ENCODE measurements at places on chromosomes 13 and 19.

GRCh38 chr13:40429706-40430545 is 236.5 kb downstream of the FOXO1 start:
- H3K4me3 ChIP-seq: no peak overlapping the region
- peaks cover 2% of the 10 kb centered on the region for H3K36me3 ChIP-seq
- no peak for DNase-seq
- H3K27me3 ChIP-seq: no peaks in the 10 kb centered on the region

GRCh38 chr13:49791315-49791710 is 1.2 kb downstream of the KPNA3 start:
- peak overlapping the region; percentile 90 for H3K4me3 ChIP-seq
- H3K4me1 ChIP-seq: peaks cover 39% of the 10 kb centered on the region
- peak overlapping the region; percentile 94 for H3K27ac ChIP-seq
- peaks cover 19% of the 10 kb centered on the region for H3K36me3 ChIP-seq
- peaks cover 6% of the 10 kb centered on the region for H3K27me3 ChIP-seq

- H3K27ac ChIP-seq: no peak overlapping the region
- H3K4me1 ChIP-seq: no peaks in the 10 kb centered on the region
- no peak for DNase-seq
- no peak overlapping the region for H3K4me3 ChIP-seq
- H3K36me3 ChIP-seq: no peaks in the 10 kb centered on the region
- no peaks in the 10 kb centered on the region for H3K27me3 ChIP-seq
Observed at GRCh38 chr13:47017476-47017875, 120.6 kb upstream of the HTR2A start.

- no peak for DNase-seq
- no peak overlapping the region for H3K4me3 ChIP-seq
- no peaks in the 10 kb centered on the region for H3K27me3 ChIP-seq
- H3K36me3 ChIP-seq: peaks cover 15% of the 10 kb centered on the region
Observed at GRCh38 chr19:7982651-7983099, 22.8 kb downstream of the ELAVL1 start.

GRCh38 chr13:111156421-111156820 is 41.3 kb downstream of the ARHGEF7 start:
- H3K27ac ChIP-seq: no peak overlapping the region
- H3K36me3 ChIP-seq: peaks cover 46% of the 10 kb centered on the region
- peaks cover 42% of the 10 kb centered on the region for H3K4me1 ChIP-seq

GRCh38 chr13:87080100-87080779 is 590.9 kb upstream of the SLITRK5 start:
- H3K4me1 ChIP-seq: no peaks in the 10 kb centered on the region
- H3K27me3 ChIP-seq: no peaks in the 10 kb centered on the region
- H3K36me3 ChIP-seq: no peaks in the 10 kb centered on the region
- DNase-seq: no peak
- no peak overlapping the region for H3K27ac ChIP-seq

- H3K27me3 ChIP-seq: peaks cover 100% of the 10 kb centered on the region
- DNase-seq: peak; percentile 73
- peaks cover 5% of the 10 kb centered on the region for H3K36me3 ChIP-seq
- peak overlapping the region; percentile 73 for H3K4me3 ChIP-seq
Observed at GRCh38 chr19:49150106-49150943, 4.9 kb downstream of the HRC start.

- no peaks in the 10 kb centered on the region for H3K36me3 ChIP-seq
- H3K4me3 ChIP-seq: no peak overlapping the region
- no peaks in the 10 kb centered on the region for H3K4me1 ChIP-seq
- H3K27ac ChIP-seq: no peak overlapping the region
- DNase-seq: no peak
Observed at GRCh38 chr19:29404015-29404414, 121.8 kb upstream of the VSTM2B start.

DNA sequence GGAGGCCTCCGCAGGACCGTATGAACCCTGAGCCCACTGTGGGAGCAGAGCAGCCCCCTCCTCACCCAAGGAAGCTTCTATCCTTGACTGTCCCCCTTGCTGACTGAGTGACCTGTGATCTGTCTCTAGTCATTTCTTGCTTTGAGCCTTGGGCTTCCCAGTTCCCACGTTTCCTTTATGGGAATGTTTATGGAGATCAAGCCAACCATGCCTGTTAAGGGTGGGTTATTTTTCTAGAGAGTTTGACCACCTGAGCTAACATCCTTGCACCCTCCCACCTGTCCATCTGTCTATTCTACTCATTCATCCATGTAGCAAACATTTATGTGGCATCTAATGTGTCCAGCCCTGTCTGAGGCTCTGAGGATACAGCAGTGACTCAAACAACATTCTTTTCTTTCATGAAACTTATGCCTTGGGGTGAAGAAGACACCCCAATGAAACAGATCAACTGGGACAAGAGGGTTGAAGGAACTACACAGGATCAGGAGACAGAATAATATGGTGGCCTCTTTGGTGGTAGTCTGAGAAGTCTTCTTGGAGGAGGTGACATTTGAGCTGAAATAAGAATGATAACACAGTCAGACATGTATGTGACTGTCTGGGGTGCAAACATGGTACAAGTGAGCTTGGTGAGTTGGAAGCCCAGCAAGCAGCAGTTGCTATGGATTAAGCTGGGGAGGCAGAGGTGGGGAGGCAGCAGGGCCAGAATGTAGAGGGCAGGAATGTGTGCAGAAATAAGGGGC is 30.5 kb downstream of the CERS4 start:
- H3K36me3 ChIP-seq: peaks cover 34% of the 10 kb centered on the region
- H3K4me1 ChIP-seq: peaks cover 15% of the 10 kb centered on the region
- no peak overlapping the region for H3K4me3 ChIP-seq
- H3K27me3 ChIP-seq: no peaks in the 10 kb centered on the region
- DNase-seq: no peak
- H3K27ac ChIP-seq: no peak overlapping the region

- no peaks in the 10 kb centered on the region for H3K4me1 ChIP-seq
- no peak for DNase-seq
- H3K27ac ChIP-seq: no peak overlapping the region
- H3K27me3 ChIP-seq: no peaks in the 10 kb centered on the region
- no peaks in the 10 kb centered on the region for H3K36me3 ChIP-seq
Observed at GRCh38 chr13:35920816-35921215, 210.4 kb downstream of the DCLK1 start.

DNA sequence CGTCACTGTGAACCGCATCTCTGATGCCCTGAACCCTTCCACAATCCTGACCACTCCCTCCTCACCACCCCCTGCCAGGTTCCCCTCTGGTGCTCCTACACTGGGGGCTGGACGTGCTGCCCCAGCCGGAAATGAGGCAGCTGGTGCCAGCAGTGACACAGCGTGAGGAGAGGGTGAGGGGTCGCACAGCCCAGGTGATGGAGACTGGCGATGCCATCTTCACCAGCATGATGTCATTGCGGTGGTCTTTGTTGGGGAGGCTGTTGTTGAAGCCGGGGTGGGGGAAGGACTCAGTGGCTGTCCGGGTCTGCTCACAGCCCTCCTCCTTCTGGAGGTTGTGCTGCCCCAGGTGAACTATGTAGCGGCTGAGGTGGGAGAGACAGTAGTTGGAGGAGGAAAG is 2.5 kb downstream of the KLK11 start:
- H3K4me3 ChIP-seq: no peak overlapping the region
- H3K36me3 ChIP-seq: no peaks in the 10 kb centered on the region
- H3K27me3 ChIP-seq: peaks cover 71% of the 10 kb centered on the region

GRCh38 chr13:23979361-23980159 is 82.3 kb upstream of the C1QTNF9B start:
- H3K27ac ChIP-seq: no peak overlapping the region
- peak; percentile 54 for DNase-seq
- H3K4me3 ChIP-seq: peak overlapping the region; percentile 76
- H3K4me1 ChIP-seq: peaks cover 17% of the 10 kb centered on the region
- H3K36me3 ChIP-seq: no peaks in the 10 kb centered on the region

DNA sequence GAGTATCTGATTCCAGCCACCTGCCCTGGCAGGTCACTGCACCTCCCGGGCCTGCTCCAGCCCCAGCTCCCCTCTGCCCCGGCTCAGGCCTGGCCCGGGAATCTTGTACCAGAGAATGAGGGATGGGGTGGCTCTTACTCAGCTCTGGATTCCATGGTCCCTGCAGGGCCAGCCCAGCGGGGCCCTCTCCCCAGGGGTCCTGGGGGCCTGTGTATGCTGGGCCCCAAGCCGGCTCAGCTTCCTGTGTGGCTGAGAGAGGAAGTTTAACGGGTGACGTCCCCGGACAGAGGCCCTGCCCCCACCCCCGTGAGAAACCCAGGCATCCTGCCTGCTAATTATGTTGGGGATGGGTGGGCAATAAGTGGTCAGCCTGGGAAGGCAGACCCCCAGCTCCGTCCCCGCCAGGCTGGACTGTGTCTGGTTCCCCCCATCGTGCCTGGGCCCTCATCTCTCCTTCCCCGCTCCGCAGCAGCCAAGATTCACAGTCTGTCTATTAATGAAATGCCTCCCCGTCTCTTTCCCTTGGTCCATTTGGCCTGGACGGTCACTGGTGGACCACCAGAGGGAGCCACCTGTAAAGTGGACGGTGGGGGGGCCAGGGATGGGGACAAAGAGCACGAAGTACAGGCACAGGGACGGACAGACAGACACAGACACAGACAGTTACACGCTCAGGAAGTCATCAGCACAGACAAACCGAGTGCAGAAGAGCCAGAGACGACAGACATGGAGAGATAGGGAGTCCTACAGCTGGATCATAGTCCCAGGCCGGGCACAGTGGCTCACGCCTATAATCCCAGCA is at the start of gene DENND1C:
Gene DENND1C, minus strand, starts transcription at position 247 of the 802 bp plus-strand sequence. Its CDS starts 92 bp downstream, at position 155.
- no peaks in the 10 kb centered on the region for H3K27me3 ChIP-seq
- peaks cover 36% of the 10 kb centered on the region for H3K4me1 ChIP-seq
- peaks cover 6% of the 10 kb centered on the region for H3K36me3 ChIP-seq

DNA sequence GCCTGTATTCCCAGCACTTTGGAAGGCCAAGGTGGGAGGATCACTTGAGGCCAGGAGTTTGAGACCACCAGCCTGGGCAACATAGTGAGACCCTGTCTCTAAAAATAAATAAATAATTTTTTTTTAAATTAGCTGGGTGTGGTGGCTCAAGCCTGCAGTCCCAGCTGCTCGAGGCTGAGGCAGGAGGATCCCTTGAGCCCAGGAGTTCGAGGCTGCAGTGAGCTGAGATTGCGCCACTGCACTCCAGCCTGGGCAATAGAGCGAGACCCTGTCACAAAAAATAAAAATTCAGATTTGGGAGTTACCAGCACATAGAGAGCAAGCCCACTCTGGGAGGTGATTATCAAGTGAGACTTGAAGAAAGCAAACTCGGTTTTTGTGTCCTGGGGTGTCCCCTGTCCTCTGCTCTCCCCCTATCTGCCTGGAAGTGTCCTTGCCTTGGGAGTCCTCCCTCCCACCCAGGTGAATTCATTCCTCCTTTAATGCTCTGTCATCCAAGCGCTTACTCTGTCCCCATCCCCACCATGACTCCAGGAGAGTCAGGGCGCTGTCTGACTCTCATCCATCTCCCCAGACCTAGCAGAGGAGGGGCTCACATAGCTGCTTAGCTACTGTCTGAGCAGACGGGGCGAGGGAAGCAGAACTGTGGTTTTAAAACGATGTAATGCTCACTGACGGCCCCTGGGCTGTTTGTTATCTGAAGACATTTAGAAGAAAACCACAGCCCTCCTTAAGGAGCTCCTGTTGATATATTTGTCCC is 146.8 kb downstream of the STK24 start:
- no peaks in the 10 kb centered on the region for H3K4me1 ChIP-seq
- H3K27ac ChIP-seq: no peak overlapping the region
- peaks cover 11% of the 10 kb centered on the region for H3K27me3 ChIP-seq
- no peak for DNase-seq
- no peak overlapping the region for H3K4me3 ChIP-seq

DNA sequence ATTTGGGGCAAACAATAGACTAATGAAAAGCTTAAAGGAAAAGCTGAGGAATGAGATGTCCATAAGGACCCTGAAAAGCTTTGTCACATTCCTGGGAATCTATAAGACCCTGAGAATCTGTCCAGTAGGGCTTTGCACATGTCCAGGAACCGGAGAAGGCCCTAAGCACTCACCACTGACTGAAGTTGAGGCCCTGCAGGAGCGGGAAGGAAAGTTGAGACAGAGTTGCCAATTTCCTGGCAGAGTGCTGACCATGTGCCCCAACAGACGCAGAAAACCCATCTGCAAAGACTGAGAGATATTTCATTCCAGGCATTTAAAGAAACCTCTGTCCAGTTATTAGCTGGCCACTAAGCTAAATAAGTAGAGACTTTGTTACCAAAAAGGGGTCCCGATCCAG is 890.5 kb downstream of the UQCRFS1 start:
- H3K36me3 ChIP-seq: no peaks in the 10 kb centered on the region
- no peaks in the 10 kb centered on the region for H3K27me3 ChIP-seq
- no peak overlapping the region for H3K4me3 ChIP-seq

All from activated naive CD4-positive, alpha-beta T cell treated with anti-CD3 and anti-CD28 coated beads, Interleukin-2, amount 10 ng/mL, durations not matched to agents 7 days and 5 days (primary cell).